Activated CD4-positive, alpha-beta T cell treated with anti-CD3 and anti-CD28 coated beads, Interleukin-2, amount 50 U/mL, for 48 hours (primary cell): ENCODE measurements at places on chromosomes 3 and 15.

DNA sequence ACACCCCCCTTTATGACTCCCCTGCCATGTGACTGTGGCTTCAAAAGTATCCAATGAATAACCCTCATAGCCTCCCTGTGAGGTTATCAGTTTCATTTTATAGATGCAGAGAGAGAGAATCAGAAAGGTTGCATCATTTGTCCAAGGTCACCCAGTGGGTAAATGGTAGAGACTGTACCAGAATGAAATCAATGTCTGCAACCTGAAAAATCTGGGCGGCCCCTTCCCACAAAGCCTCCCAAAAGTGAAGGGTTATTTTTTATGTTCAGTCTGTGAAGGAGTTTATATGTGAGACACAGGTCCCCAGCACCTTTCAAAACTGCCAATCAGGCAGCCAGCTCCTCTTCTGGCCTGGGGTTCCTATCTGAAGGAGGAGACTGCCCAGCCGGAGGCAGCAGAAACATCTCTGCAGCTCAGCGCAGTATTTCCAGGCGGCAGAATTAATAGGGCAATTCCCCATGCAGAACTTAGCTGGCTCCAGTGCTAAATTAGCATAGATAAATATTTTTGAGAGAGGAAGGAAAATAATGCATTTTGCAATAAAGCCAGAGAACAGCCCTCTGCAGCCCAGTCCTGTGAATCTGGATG, 130.8 kb upstream of the PRR20G start:
- DNase-seq: no peak

GRCh38 chr15:61227269-61227949, 1.7 kb downstream of the RORA start:
- DNase-seq: no peak

DNA sequence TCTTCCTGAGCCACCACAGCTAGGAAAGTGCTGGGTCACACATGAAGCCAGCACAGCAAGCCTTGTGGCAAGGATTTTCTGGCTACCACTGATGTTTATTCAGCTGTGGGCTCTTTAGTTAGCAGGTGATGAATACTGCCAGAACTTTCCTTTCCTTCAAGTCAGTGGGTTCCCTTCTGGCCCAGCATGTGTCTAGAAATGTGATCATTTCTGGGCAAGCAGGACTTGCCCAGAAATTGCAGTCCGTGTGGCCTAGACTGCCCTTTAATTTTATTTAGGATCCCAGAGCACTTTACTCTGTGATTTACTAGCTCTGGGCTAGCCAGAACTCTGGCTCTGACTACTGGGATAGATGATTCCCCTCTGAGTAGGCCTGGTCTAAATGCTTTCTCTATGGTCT, 397.5 kb downstream of the ZIC4 start:
- DNase-seq: no peak

DNA sequence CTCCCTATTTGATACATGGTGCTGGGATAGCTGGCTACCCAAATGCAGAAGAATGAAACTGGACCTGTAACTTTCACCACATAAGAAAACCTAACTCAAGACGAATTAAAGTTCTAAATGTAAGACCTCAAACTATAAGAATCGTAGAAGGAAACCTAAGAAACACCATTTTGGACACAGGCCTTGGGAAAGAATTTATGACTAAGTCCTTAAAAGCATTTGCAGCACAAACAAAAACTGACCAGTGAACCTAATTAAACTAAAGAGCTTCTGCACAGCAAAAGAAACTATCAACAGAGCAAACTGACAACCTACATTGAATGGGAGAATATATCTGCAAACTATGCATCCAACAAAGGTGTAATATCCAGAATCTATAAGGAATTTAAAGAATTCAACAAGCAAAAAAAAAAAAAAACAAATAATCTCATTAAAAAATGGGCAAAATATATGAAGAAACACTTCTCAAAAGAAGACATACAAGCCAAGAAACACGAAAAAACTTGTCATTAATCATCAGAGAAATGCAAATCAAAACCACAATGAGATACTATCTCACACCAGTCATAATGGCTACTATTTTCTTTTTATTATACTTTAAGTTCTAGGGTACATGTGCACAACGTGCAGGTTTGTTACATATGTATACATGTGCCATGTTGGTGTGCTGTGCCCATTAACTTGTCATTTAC, 37.0 kb downstream of the HDGFL3 start:
- DNase-seq: no peak

- DNase-seq: no peak
These were observed 225.4 kb downstream of the SI start for GRCh38 chr3:164852866-164853265.

GRCh38 chr3:57951066-57951882, 56.9 kb upstream of the FLNB start:
- no peak for DNase-seq

DNA sequence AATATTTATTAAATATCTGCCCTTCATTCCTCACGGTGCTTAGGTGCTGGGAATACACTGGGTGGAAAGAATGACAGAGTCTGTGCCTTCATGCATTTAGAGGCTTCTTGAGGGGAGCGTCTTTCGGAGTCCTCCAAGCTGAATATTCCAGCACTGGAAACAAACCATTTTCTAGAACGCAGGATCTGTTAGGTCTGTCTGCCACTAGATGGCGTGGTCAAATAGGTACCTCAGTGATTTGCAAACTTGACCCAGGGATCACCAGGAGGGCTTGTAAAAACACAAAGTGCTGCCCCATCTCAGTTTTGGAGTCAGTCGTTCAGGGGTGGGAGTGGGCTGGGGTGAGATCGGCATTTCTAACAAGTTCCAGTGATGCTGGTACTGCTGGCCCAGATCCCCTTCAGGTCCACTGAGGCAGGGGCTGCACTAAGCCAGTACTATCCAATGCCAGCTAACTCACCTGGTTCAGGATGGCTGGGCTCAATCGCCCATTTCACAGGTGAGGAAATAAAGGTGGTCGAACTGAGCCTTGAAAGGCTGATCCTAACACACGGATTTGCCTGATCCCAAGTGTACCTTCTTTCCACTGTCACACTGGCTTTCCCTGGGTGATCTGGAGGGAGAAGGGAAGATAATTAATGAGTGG, 14.8 kb downstream of the ARNT2 start:
- DNase-seq: no peak

- no peak for DNase-seq
These were observed 17.6 kb downstream of the CBLB start for GRCh38 chr3:105851176-105851575.

- DNase-seq: no peak
These were observed 37.2 kb downstream of the TRIM42 start for GRCh38 chr3:140715035-140715434.

DNA sequence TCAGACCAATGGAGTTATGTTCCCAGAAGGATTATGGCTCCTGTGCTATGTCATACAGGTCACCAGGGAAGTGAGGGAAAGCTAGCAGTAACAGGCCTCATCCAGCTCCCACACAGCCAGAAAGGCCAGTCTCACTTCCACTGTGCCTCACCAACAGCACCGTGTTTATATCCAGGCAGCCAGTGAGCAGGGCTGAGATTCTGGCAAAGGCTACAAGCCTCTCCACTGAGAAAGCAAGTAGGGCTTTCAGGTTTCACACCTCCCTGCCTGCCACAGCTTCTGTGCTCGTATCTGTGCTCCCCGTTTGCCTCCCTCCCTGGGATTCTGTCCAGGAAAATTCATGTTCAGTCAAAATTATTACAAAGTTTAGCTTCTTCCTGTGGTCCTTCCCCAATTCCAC, 14.9 kb upstream of the CFAP20DC start:
- no peak for DNase-seq

DNA sequence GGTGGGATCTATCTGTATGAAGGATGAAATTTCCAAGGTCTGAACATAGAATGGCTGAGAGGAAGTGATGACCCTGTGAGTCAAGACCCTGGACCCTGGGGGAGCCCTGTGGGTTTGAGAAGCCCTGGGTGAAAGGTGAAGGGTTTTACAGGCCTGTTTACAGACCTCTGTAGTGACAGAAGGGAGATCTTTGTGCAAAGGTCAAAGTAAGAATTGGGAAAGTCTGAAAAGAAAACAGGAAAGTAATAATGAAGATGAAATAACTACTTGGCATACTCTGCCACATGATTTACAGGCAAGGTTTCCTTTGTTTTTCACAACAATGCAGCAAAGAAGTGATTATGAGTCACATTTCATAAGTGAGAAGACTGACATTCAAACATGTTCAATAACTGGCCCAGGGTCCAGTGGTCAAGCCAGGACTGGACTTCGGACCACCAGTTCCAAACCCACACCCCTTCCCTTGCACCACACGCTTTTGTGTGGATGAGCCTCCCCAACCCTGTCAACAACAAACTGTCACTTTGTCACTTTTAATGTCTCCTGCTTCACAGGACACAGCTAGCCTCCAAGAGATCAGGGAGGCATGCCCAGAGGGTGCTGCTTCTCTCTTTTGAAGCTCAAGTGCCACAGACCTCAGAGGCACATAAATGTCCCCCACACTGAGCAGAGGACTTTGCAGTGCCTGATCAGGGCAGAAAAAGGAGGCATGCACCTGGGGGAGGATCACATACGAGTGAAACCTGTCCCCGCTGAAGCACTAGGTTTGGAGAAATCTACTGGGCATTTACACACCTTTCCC, 21.5 kb downstream of the CD86 start:
- DNase-seq: no peak

GRCh38 chr3:172334671-172335207, 113.5 kb downstream of the GHSR start:
- DNase-seq: no peak

DNA sequence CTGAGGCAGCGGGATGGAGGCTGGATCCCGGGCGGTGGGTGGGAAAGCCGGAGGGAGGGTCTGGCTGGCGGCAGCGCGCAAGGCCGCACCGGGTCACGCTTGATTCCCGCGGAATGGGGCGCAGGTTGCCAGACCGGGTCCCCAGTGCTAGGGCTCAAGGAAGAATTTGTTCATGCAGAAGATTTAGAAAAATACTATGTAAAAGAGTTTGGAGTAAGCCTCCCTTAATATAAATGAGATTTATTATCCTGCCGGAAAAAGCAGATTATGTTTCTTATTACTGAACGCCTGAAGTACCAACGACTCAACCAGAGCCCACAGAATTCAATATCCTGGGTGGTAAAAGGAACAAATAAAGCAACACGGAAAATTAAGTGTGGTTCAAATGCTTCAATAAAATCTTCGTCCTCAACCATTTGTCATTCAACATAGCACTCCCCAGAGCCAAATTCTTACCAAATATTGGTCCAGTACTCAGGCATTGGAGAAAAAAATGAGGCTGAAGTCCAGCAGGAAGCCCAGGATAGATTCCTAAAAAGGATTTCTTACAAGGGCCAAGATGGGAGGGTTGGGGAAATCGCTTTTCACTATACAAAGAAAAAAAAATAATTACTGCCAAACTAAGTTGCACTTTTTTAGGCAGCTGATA, 1.2 kb upstream of the ZBTB20 start:
- no peak for DNase-seq

DNA sequence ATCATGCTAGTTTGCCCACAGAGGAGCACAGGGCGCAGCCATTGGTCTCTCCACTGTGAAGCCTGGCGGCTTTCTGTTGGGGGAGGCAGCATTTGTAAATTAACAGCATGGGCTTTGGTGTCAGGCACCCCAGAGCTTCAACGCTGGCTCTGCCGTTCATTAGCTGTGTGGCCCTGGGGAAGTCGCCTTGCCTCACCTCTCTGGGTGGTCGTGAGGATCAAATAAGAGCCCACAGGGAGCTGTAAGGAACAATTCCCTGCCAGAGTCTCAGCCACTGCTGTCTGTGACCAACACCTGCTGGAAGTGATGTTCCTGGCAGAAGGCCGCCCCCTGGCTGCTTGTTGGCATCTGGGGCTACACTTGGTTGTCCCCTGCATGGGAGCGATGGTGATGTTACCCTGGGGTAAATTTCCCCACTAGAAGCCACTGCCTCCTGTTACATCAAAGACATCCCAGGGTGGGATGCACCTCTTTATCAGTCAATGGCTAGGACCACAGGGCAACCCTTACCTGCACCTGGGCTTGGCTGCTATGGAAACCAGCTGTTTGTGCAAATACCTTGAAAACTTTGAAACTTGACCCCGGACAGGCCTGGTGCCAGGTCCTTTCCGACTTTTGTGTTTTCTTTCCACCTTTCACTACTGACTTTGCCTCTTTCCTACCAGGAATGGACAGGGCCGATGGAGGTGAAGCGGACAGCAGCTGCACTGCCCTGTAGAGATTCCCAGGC, 36.9 kb downstream of the DNASE1L3 start:
- DNase-seq: peak; percentile 40

DNA sequence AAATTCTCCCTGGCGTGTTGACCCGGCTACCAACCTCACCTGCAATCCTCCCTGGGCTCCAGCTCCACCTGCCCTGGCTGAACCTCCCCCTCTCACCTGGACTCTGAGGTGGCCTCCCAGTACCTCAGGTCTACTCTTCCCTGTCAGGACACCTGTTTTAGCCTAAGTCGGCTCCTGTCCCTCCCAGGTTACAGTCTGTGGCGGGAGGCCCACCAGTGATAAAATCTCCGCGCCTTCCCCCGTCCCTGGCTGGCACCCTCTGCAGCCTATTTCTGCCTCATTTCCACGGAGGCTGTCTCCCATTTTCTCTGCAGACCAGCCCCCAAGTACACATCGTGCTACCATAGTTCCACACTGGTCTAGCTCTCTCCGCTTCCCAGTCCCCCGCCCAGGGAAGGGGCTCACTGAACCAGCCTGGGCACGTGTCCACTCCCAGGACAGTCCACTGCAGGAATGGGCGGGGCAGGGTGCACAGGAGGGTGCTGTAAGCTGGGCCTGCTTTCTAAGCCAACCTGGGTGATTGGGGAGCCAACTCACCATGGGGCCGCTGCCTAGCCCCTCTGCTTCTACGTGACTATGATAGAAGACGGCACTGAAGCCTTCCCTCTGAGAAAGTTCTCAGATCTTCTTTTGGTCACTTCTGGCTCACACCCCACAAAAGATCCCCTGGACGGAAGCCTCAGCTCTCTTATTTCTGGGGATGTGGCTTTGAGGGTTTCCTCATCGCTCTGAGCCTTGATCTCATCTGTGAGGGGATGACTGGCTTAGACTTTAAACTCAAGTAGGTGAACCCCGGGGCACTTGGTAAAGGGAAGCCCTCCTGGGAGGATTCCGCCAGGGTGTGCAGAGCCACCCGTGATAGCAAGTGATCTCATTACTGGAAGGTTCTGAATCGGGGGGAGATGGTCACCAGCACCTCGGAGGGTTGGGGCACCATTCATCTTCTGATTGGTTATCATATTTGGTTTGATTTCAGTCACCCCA, 96.6 kb downstream of the NSMCE3 start:
- DNase-seq: no peak
